ENCODE measurements at places on chromosomes 16 and 17.

DNA sequence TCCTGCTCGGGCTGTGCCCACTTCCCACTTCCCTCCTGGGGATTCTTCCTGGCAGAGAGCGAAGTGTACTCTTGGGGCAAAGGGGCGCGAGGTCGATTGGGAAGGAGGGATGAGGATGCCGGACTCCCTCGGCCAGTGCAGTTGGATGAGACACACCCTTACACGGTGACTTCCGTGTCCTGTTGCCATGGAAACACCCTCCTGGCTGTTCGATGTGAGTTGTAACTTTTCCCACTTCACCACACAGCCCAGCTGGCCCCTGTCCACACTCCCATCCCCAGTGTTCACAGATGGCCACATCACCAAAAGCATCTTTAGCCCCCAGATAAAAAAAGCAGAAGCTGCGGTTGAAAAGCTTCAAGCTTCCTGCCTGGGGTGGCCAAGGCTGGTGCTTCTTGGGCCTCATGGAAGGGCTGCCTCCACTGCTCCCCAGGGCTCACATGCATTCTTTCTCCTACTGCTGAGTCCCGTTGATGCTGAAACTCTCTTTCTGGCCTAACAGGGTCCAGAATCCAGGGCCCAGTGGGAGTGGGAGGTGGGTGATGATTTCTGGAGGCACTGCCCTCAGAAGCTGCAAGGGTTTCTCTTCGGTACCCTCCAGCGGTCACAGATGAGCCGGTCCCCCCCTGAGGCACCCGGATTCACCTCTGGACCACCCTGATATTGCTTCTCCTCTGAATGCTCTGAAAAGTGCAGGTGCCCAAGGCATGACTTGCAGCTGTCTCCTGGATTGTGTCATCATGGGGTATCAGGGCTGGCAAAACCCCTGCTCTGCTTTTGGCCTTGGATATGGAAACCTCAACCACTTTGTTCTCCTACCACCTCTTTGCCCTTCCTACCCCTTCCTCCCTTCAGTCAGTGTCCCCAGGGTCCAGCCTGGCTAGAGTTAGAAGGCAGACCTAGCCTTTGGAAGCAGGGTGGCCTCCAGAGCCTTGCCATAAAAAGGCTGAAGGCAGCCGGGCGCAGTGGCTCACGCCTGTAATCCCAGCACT lies 2.2 kb upstream of the TRAF4 start:
- no peak for DNase-seq

GRCh38 chr17:16352667-16353316 lies 477 bp downstream of the CENPV start:
- DNase-seq = peak; percentile 24

- DNase-seq = no peak
These were observed 87.0 kb downstream of the HELZ start for GRCh38 chr17:67157732-67158639.

DNA sequence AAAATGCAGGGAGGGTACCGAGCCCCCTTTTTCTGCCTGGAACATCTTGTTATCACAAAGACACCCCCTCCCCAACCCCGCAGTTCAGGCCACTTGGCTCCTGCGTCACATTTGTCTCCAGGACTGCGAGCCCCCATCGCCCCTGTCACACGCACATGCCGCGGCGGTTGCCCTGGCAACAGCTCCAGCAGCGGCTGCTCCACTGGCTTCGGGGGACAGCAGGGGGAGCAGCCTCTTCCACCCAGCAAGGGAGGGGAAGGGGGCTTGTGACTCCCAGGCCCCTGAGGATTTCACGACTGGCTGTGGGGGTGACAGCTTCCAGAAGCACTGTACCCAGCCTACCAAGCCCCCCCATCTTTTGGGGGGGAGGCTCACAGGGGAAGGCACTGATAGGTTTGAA lies 2.6 kb downstream of the BAIAP3 start:
- DNase-seq = no peak

DNA sequence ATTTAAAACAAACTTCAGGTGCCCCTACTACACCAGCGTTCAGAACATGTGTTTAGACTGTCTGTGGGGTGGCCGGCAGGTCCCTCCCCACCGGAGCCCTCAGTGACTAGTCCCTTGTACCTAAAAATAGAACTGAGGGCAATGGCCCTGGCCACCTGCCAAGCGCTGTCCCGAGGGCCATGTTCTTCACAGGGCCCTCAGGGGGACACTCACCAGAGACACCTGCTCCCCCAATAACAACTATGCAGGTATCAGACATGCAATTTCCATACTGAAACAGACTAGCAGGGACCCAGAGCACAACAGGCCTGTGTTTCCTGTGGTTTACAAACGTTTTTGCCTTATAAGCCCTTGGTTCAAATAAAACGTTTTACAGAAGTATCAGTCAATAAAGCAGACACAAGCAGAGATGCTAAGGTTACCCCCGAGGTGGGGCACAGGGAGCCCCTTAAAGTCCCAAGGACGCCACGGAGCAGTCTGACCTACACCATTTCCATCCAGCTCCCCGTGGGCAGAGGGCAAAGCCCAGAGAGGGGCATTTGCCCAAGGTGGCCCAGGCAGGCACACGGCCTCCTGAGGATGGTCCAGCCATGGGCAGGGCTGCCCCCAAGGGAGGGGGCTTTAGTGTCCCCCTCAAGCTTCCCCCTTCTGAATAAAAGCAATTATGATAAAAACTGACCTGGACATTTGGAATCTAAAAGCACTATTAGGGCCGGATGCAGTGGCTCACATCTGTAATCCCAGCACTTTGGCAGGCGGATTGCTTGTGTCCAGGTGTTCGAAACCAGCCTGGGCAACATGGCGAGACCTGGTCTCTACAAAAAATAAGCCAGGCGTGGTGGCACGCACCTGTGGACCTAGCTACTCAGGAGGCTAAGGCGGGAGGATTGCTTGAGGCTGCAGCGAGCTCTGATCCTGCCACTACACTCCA lies 896 bp upstream of the MYLK3 start:
- no peak for DNase-seq

DNA sequence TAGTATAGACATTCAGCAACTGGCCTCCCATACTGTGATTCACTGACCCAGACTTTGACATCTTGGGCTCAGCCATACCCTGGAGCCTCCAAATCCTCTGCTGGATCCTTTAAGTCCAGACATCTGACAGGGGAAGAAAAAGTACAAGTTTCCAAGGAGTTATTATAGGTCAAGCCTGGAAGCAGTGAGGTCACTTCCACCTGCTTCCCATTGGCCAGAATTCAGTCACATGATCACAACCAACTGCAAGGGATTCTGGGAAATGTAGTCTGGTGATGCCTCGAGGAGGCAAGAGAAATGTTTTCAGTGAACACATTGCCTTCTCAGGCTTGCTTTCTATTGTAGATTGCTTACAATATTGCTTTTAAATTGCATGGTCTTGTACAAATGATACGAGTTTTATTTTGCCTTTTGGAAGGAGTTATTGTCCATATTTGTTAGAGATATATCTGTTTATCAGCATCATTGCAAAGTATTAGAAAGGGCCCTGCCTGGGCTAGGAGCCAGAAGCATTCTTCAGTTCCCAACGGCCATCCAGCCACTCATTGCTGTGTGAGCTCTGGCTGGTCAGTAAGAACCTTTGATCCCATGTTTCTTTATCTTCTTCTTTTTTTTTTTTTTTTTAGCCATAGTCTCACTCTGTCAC lies 696.9 kb downstream of the WWOX start:
- no peak for DNase-seq

DNA sequence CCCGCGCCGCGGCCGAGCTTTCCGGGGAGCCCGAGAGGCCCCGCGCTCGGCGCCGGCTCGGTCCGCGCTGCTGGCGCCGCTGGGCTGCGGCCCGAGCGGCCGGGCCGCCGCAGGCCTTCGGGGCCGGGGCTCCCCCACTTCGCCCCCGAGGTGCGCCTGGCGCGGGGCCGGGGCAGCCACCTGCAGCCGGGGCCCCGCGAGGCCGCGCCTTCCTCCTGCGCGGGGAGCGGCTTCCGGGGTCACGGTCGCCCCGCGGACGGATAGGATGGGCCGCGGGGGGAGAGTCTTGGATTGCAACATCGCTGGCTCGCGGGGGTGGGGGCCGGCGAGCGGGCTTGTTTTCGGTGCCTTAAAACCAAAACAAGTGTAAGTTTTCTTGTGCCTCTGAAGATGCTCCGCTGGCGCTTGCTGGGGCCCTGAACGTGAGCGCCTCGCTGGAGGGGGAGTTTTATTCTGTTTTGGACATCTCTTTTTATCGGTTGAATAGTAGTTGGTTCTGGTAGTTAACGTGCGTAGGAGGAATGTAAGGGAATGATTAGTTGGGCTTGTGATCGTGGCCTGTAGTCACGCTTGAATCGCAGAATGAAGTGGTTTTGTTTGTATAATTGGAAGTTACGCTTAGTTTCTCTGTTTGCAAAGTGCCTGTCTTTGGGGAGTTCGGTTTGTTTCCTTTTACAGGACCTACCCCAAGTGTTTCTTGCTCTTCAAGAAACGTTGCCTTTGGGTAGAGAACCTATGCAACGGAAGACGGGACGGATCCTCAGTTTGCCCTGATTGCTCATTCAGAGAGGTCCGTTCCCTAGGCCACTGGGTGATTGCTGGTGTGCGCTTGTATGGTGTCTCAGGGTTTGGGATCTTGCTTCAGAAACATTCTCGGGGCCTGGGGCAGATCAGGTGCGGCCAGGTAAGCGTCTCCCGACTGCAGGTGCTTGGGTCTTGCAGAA lies 724 bp downstream of the UBE2I start:
- peak; percentile 69 for DNase-seq

GRCh38 chr17:75698659-75699058 lies 22.6 kb upstream of the ITGB4 start:
- no peak for DNase-seq

DNA sequence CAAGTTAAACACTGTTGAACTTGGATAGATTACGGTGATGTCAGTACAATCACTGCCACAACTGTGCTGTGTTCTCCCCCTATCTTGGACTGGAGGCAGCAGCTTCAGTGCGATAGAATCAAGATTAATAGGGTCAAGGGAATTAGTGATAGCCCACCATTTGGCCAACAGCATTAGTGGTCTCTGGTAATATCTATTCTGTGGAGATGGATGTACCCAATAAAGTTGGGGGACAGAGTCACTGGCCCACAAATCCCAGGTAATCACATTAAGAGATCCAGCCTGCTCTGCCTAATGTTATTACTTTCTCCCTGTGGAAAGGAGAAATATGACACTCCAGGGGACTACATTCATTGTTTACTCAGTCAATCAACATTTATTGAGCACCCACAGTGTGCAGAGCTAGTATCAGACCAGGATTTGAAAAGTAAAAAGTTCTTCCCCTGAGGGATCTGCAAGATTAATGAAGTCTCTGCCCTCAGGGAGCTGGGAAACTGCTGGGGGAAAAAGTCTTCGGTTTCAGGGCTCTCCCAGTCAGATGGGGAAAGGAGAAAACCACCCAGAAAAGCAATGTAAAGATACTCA lies 23.6 kb upstream of the ATP5MC1 start:
- DNase-seq = no peak

DNA sequence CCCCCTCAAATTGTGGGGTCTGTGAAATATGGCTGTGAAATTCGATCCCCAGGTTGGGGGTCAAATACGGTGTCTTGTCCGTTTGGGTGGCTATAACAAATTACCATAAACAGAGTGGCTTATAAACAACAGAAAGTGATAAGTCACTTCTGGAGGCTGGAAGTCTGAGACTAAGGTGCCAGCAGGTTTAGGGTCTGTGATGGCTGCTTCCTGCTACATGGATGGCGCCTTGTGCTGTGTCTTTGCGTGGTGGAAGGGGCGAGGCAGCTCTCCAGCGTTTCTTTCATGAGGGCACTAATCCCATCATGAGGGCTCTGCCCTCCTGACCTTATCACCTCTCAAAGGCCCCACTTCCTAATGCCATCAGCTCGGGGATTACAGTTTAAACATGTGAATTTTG lies 120.0 kb downstream of the IRF8 start:
- DNase-seq = no peak

- DNase-seq = peak; percentile 88
These were observed 27.8 kb downstream of the TK2 start for GRCh38 chr16:66521951-66522771.

- no peak for DNase-seq
These were observed 308.3 kb downstream of the FOXL1 start for GRCh38 chr16:86886651-86887050.

DNA sequence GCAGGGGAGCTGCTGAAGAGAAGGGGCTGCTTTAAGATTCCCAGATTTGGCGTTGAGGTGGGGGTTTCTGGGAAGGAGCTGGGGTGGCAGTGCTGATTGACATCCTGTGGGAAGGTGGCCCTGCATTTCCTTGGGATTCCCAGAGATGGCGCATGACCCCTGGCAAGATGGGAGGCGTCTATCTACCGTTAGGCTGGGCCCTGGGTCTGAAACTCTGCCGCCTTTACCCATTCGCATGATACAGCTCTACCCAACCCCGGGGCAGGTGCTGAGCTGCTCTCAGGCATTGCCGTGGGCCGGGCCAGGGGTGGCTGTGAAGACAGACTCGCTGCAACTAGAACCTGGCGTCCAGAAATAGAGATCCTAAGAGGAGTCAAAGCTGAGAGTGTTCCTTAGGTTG lies 9.9 kb upstream of the MVD start:
- no peak for DNase-seq

DNA sequence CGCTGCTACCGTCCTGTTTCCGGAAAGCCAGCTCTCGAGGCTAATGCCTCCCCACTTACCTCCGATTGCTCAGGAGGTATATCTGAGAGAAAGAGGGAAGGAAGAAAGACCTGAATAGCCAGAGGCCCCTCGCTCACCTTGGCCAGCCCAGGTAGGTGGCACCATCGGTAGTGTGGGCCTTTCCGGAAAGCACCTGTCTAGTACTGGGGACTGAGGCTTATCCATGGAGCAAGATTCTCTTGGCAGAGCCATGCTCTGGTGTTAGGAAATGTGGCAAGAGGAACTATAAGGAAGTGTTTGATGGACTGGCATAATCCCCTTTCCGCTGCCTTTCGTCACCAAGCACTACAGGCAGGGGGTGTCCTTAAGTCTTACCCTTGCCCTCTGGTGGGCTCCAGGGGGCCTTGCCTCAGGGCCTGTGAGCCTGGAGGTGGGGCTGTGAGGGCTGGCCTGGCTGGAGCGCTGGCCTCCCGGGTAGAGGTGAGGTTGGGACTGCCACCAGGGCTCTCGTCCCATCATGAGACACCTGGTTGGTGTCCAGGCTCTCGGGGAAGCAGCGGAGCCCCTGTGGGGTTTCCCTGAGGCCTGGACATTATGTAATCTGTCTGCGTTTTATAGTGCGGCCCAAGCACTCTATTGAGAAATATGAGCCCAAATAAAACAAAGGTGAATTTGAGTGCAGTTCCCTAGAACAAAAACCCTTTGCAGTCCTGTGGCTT lies 2.9 kb downstream of the CMIP start:
- DNase-seq = no peak

- DNase-seq = no peak
These were observed 14.1 kb downstream of the TP53 start for GRCh38 chr17:7673239-7673638.

GRCh38 chr17:60534010-60534555 lies 8.0 kb upstream of the APPBP2 start:
- DNase-seq = no peak
